ENCODE measurements at places on chromosomes 13 and 19. TPM values are rescaled to one million over a fixed set of nuclear protein-coding genes. Genes with fewer than 3 reads are reported as not detected.

SIGLEC14 gene
- total RNA-seq, result 8.7 TPM

GRCh38 chr13:43391036-43391435, 367.6 kb downstream of the DNAJC15 start:
- H3K36me3 ChIP-seq, result no peaks in the 10 kb centered on the region
- no peak for DNase-seq
- H3K4me3 ChIP-seq, result no peak overlapping the region

DNA sequence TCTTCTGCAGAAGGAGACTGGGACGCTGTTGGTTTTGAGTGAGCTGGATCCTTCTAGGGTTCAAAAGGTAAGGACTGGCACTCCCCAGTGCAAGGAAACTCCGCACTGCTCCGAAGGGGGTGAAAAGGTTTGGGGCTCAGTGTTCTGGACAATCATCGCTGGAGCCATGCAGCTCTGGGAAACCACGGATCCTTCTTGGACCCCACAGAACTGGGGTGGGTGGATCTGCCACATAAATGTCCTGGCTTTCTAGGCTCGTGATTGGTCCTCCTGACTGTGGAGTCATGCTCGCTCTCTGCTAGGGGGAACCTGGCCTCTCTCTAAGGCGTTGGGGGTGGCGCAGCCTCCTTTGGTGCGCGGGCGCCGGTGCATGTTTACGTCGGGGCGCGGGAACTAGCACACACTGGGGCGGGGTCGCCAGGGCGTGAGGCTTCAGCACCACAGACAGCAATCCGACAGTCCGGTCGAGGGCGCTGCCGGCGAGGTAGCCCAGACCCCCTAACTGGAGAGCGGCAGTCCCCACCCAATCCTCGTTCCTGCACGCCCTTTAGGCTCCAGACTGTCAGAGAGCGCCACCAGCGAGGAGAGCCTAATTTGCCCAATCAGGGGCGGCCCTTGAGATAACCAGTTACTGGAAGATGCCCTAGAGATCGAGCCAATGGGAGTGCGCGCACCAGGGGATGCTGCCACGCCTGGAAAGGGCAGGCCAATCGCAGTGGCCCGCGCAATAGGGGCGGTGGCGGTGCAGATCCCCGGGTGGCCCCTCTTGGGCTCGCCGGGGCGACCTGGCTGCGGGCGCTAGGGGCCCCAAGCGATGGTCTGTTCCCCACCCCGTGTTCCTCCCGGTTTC, 913 bp upstream of the ELAVL3 start:
- no peaks in the 10 kb centered on the region for H3K36me3 ChIP-seq
- peaks cover 8% of the 10 kb centered on the region for H3K4me1 ChIP-seq
- peak; percentile 82 for DNase-seq
- peak overlapping the region; percentile 39 for H3K27ac ChIP-seq

DNA sequence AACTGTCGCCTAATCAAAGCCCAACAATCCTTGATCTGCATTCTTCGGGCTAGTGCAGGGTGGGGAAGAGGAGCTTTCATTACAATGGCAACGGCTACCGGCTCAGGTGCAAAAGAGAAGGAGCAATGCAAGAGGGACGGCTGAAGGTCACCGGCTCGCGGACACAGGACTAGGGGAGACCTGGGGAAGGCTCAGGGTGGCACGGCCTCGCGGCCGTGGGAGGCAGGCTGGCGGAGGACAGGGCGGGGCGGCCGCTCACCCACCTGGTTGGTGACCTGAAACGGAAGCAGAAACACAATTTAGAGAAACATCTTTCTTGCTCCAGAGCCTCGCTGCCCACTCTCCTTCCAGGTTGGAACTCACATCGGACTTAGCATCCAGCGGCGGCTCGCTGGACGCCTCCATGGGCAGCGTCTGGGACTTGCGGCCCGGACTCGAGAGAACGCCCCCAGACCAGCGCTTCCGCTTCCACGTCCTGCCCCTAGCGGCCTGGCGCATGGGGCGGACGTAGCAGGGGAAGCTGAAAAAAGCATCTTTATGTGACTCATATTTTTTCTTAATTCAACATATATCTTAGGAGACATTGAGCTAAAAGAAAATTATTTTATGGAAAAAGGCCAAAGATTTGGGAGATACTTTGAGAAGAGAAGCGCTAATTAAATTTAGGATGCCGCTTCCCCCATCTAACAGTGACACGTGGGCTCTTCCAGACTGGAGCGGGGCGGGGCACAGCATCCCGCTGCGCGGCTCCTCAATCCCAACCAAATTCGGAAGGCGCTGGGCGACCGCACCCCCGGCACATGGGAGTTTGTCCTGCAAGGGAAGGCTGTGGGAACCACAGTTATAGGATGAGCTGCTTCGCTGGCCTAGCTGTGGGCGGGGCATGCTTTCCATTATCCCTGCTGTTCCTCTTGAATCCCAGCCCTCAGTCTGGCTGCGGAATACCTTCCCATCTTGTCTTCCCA, at the start of gene COMMD6:
TSS of gene COMMD6 (minus strand) at position 441 of the 965 bp plus-strand sequence. CDS start at position 405, 36 bp downstream.
- H3K27ac ChIP-seq, result peak within 1 kb of the TSS; percentile 41
- H3K27me3 ChIP-seq, result no peaks in the 10 kb centered on the region
- peaks cover 3% of the 10 kb centered on the region for H3K36me3 ChIP-seq
- peak; percentile 84 for DNase-seq
- H3K4me3 ChIP-seq, result peak within 1 kb of the TSS; percentile 76
- H3K4me1 ChIP-seq, result peaks cover 53% of the 10 kb centered on the region

Data from adrenal gland (tissue), 19 donors.